Spleen (tissue), 13 donors: ENCODE measurements at places on chromosomes 16 and 17. TPM values are rescaled to one million over a fixed set of nuclear protein-coding genes. Genes with fewer than 3 reads are reported as not detected.

GRCh38 chr17:82311971-82312370 is 5.4 kb downstream of the CD7 start:
- peaks cover 19% of the 10 kb centered on the region for H3K27me3 ChIP-seq
- H3K36me3 ChIP-seq: peaks cover 10% of the 10 kb centered on the region
- H3K4me1 ChIP-seq: peaks cover 7% of the 10 kb centered on the region
- no peak for DNase-seq
- H3K4me3 ChIP-seq: no peak overlapping the region

DNA sequence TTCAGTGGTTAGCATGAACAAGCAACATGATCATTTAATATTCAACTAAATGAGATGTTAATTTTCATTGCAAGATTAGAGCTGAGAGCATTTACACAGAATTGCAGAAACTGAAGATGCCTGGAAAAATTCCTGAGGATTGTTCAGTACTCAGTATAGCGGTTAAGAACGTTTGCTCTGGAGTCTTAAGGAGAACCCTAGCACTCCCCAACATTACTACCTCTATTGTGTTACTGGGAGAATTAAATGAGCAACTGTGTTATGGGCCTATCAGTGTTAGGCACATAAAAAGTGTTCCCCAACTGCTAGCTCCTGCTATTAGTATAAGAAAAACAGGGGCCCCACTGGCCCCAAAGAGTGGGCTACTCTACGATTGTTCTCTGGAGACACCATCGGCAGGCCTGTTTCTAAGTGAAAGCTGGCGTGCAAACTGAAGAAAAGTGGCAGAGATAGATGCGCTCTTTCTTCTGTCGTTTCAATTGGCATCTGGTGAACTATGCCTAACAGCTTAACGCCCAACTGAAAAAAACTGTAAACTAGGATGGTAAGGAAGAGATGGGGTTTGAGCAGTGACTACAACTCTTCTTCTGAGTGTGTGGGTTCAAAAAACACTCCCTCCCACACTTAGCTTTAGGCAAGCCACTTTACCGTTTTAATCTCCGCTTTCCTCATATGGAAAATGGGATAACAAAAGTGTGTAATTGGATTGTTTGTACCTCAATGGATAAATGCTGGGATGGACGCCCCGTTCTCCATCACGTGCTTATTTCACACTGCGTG is 1.3 kb downstream of the CDR2 start:
- no peak for DNase-seq
- no peaks in the 10 kb centered on the region for H3K36me3 ChIP-seq
- H3K27me3 ChIP-seq: no peaks in the 10 kb centered on the region
- peak overlapping the region; percentile 87 for H3K27ac ChIP-seq

HSD17B1 gene
- 1.6 TPM for total RNA-seq

DNA sequence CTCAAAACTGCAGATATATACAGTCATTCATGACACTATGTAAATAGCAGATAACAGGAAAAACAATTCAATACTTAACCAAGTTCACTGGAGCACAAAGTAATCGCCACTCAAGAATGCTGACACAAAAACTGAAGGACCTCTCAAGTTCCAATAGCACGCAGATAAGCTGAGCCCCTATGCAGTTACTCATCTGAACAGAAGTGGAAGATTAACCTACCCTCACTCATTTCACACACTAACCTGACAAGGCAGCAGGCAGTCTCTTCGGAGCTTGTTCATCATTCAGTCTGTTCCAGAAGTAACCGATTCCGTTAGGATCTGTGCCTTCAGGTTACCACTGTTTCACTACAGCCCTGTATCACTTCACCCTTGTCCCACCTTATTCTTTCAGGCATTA is 6.0 kb downstream of the HELZ start:
- H3K4me1 ChIP-seq: peaks cover 68% of the 10 kb centered on the region
- no peaks in the 10 kb centered on the region for H3K27me3 ChIP-seq
- peaks cover 53% of the 10 kb centered on the region for H3K36me3 ChIP-seq
- no peak overlapping the region for H3K4me3 ChIP-seq
- H3K27ac ChIP-seq: no peak overlapping the region

DNA sequence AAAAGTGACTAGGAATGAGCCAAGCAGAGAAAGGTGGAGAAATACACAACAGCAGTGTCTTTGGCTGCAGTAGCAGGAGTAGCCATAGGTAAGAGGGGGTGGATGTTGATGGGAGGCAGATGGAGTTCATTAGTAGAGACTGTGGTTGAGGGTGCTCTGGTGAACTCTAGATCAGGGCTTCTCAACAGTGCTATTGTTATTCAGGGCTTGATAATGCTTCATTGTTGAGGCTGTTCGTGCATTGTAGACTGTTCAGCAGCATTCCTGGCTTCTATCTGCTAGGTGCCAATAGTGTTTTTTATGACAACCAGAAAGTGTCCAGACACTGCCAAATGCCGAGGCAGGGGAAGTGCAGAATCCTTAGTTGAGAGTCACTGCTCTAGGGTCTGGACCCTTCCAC is 3.6 kb downstream of the ALKBH5 start:
- no peak overlapping the region for H3K27ac ChIP-seq
- peak overlapping the region; percentile 85 for H3K4me3 ChIP-seq
- no peak for DNase-seq
- no peaks in the 10 kb centered on the region for H3K27me3 ChIP-seq

- no peaks in the 10 kb centered on the region for H3K36me3 ChIP-seq
- peak; percentile 70 for DNase-seq
- H3K27me3 ChIP-seq: no peaks in the 10 kb centered on the region
- H3K4me3 ChIP-seq: no peak overlapping the region
- H3K27ac ChIP-seq: no peak overlapping the region
These were observed 65.9 kb upstream of the TNRC6C start for GRCh38 chr17:77892469-77893143.

NOXO1 gene
- 0.30 TPM for total RNA-seq

GRCh38 chr16:65003621-65004020 is 118.2 kb downstream of the CDH11 start:
- H3K4me1 ChIP-seq: no peaks in the 10 kb centered on the region
- H3K27ac ChIP-seq: no peak overlapping the region
- no peak for DNase-seq
- no peak overlapping the region for H3K4me3 ChIP-seq

KRT31 gene
- total RNA-seq: not detected

EPN3 gene
- total RNA-seq: not detected

DNA sequence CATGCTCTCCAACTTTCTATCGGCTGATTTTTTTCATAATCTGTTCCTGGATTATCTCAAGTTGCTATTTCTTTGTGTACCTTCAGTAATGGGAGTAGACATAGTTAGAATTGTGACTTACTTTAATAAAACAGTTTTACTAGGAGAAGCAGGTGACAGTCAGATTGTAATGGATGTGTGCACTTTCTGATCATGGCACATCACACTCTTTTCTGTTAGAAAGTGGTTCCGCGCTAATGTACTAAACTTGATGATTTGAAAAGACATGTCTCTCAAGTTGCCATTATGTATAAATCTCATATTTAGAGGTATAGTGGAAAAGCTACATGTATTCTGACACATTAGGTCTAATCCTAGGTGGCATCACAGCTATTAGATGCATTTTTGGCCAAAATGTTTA is 121.3 kb upstream of the CDH8 start:
- H3K36me3 ChIP-seq: no peaks in the 10 kb centered on the region
- H3K4me3 ChIP-seq: no peak overlapping the region
- H3K4me1 ChIP-seq: no peaks in the 10 kb centered on the region
- H3K27ac ChIP-seq: no peak overlapping the region
- no peak for DNase-seq

DNA sequence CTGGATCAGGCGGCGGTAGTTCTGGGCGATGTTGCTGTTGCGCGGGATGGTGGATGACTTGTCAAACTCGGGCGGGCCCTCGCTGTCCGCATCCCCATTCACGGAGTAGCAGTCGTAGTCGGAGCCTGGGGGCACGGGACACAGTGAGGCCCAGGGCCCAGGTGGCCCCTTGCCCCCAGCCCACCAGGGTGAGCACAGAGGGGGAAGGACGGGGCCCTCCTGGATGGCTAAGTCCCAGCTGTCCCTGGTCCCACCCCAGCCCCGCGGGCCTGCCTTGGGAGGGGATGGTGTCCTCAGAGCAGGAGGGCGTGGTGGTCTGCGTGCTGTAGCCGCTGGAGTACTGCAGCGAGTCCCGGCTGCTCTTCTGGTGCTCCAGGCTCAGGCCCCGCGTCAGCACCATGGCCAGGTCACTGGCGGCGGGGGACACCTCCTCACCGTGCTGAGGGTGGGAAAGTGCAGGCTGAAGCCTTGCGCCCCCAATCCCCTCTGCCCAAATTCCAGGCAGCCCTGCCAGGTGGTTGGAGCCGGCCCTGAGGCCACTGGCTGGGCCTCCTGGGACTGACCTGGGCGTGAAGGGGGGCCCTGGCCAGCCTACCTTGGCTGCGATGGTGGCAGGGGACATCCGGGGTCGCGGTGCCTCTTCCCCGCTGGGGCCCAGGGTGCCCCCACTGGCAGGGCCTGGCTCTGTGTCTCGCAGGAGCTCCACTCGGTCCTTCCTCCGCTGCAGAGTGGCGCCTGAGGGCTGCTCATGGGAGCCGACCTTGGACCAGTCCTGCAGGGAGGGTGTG is 18.2 kb downstream of the IL34 start:
- peaks cover 38% of the 10 kb centered on the region for H3K4me1 ChIP-seq
- H3K27me3 ChIP-seq: no peaks in the 10 kb centered on the region
- H3K36me3 ChIP-seq: peaks cover 65% of the 10 kb centered on the region
- no peak overlapping the region for H3K4me3 ChIP-seq
- peak overlapping the region; percentile 71 for H3K27ac ChIP-seq

GRCh38 chr16:73792199-73793020 is 504.2 kb upstream of the PSMD7 start:
- H3K36me3 ChIP-seq: no peaks in the 10 kb centered on the region
- no peak overlapping the region for H3K27ac ChIP-seq

RNF222 gene
- total RNA-seq: not detected

DNA sequence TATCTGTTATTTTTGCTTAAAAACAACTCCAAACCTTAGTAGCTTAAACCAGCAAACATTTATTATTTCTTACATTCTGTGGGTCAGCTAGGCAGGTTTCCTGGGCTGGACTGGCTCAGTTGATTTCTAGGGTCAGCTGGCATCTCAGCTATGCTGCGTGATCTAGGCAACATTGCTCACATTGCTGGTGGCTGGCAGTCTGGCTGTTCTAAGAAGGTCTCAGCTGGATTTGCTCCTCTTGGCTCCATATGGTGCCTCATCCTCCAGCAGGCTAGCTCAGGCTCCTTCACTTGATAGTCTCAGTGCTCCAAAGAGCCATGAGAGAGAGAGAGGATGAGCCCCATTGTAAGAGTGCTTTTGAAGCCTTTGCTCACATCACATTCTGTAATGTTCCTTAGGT is 470.6 kb upstream of the CDH5 start:
- no peaks in the 10 kb centered on the region for H3K4me1 ChIP-seq
- H3K27me3 ChIP-seq: no peaks in the 10 kb centered on the region

TRIM72 gene
- total RNA-seq: not detected

DNA sequence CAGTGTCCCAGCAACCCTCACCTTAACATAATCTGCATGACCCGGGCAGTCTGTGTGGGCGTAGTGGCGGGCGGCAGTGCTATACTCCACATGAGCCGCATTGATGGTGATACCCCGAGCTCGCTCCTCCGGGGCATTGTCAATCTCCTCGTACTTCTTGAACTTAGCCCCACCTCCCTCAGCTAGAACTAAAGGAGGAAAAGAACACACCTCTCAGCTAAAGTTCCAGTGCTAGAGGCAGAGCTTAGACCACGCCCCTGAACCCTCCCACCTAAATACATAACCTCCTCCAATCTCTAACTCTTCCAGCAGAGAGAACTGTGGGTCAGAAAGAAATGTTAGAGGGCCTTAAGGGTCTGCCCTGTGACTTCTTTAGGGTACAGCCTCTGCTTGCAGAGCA is 855 bp downstream of the TUFM start:
- H3K4me1 ChIP-seq: peaks cover 37% of the 10 kb centered on the region
- no peaks in the 10 kb centered on the region for H3K27me3 ChIP-seq
- DNase-seq: no peak
- peaks cover 31% of the 10 kb centered on the region for H3K36me3 ChIP-seq

ST6GALNAC1 gene
- total RNA-seq: 24.9 TPM

JPH3 gene
- not detected for total RNA-seq

- no peaks in the 10 kb centered on the region for H3K4me1 ChIP-seq
- no peak overlapping the region for H3K27ac ChIP-seq
- DNase-seq: no peak
- no peak overlapping the region for H3K4me3 ChIP-seq
These were observed 50.2 kb upstream of the ATF7IP2 start for GRCh38 chr16:10335681-10336080.

DNA sequence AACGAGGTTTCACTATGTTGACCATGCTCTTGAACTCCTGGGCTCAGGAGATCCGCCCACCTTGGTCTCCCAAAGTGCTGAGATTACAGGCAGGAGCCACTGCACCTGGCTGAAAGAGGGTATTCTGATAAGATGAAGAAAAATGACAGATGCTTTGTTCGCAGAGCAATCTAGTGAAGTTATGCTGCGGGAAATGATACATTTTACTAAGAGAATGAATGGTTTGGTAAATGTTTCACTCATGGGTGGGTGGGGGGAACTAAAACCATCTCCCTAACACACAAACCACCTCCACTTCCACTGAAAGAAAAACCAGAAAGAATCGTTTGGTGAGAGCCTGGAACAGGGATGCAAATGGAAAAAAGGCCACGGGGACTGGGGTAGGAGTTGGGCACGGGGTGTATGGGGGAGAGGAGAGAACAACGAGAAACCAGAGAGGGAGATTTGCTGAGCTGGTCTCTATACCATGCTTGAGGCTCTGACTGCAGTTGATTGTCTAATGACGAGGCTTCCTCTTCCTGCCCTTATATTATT is 19.0 kb upstream of the XYLT2 start:
- H3K4me3 ChIP-seq: no peak overlapping the region
- H3K27me3 ChIP-seq: peaks cover 3% of the 10 kb centered on the region
- no peaks in the 10 kb centered on the region for H3K36me3 ChIP-seq
- no peak overlapping the region for H3K27ac ChIP-seq
- no peaks in the 10 kb centered on the region for H3K4me1 ChIP-seq

DNA sequence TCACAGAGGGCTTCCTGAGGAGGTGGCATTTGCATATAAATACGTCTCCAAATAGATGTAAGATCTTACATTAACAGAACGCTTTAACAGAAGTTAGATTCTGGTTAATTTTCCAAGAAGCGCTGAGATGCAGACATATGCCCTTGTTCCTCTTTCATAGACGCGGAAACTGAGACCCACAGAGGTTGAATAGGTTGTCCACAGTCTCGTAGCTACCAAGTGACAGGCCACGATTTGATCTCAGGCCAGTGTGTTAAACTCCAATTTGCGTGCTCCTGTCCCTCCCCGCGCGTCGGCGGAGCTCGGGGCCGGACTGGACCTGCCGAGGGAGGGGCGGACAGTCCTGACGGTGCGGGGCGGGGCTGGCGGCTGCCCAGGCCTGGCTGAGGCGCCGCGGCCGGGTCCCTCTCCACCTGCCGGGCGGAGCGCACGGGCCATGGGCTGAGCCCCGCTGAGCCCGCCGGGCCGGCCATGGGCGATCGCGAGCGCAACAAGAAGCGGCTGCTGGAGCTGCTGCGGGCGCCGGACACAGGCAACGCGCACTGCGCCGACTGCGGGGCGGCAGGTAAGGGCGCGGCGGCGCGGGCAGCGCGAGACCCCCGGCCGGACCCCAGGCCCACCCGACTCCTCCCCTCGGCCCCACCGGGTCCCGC is at the start of gene ADAP2:
Gene ADAP2 (plus strand): TSS at position 402 of the 653 bp plus-strand sequence. CDS start 70 bp downstream, at position 472.
- no peaks in the 10 kb centered on the region for H3K36me3 ChIP-seq
- H3K4me1 ChIP-seq: no peaks in the 10 kb centered on the region
- H3K4me3 ChIP-seq: peak within 1 kb of the TSS; percentile 59
- DNase-seq: peak; percentile 91
